ENCODE measurements at places on chromosomes 13 and 19.
A peak's percentile ranks its signal among the peaks of the same experiment; 100 is the strongest.

DNA sequence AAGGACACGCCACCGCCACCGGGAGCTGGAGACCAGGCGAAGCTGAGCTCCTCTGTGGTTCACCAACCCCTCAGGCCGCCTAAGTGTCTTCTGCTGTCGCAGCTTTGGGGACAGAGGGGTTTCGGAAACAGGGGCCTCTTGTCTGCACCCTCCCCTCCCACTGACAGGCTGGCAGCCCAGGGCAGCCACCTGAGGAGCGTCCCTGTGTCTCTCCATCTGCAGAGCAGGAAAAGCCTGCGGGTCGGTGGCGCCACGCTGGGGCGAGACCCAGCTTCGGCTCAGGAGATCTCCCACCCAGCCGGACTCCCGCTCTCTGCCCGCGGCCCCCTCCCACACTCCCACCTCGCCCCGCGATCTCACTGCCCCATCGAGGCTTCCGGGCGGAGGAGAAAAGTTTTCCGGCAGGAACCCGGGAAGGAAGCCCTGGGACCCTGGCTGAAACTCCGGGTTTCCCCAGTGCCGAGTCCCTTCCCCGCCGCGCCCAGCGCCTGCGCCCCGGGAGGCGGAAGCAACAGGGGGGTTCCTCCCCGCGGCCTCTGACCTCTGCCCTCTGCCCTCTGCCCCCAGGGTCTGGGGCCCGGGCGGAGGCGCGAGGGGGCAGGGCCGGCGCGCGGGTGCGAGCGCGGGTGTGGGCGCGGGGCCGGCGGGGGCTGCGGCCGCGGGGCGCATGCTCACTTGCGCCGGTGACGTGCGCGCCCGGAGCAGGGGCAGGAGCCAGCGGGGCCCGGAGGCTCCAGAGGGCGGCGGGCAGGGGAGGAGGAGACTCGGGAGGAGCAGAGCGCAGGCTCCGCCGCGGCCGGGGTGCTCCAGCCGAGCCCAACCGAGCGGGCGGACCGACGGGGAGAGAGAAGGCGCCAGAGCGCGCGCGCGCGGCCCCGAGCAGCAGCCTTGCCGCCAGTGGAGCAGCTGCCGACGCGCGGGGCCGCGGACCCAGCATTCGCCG, at the start of gene ATP11A:
Gene ATP11A (plus strand): TSS at position 736 of the 943 bp plus-strand sequence. CDS start 379 bp downstream, outside the sequence.
- DNase-seq: peak; percentile 87

DNA sequence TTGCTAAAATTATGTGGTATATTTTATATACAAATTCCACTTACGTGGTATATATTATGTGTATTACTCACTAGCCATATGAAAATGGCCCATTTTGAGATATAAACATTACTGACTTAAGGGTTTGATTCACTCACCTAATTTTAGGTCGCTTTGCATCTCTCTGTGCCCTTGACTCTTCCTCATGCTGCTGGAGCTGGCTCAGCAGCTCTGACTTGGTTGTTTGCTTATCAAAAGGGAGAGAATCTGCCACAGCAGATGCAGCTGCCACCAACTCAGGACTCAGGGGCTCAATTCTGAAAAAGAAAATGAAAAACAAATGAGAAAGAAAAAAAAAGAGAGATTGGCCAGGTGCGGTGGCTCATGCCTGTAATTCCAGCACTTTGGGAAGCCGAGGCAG, 12.2 kb downstream of the MRPS31 start:
- DNase-seq: no peak

GRCh38 chr13:43431290-43431716, 355.5 kb downstream of the ENOX1 start:
- DNase-seq: no peak

DNA sequence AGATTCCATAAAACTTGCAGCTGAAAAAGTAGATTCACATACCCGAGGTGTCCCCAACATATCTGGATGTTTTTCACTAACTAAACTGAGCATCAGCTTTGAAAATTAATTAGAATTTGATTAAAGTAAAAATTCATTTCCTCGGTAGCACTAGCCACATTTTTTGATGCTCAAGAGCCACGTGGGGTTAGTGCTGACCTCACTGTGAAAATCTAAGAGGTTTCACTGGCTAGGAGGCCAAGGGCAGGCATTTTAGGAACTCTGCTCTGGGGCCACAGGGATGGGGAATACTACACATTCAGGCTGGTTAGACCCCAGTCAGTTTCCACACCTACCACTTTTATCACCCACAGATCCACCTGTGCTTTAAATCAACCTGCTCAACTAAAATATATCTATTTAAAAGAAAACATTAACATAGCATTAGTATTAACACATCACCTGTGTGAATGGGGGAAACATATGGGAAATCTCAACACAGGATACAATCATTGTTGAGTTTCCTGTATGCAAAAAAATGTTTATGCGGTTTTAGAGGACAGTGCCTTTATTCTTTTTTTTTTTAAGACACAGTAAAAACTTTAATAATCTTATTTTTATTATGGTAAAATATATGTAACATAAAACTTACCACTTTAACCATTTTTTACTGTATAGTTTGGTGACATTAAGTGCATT, 45.5 kb downstream of the BRD4 start:
- no peak for DNase-seq

GRCh38 chr19:916645-917322, 349 bp upstream of the KISS1R start:
- no peak for DNase-seq

All from RWPE1 (cell line).